Lower lobe of right lung (tissue), 2 donors: ENCODE measurements at places on chromosomes 6 and 20. TPM values are rescaled to one million over a fixed set of nuclear protein-coding genes. Genes with fewer than 3 reads are reported as not detected.

The ADAT2 gene
- total RNA-seq, result 6.2 TPM

The CDH26 gene
- 8.4 TPM for total RNA-seq

The ATXN1 gene
- total RNA-seq, result 75.9 TPM

The SLC22A23 gene
- total RNA-seq, result 27.8 TPM

The MLN gene
- total RNA-seq, result not detected

The ZC2HC1B gene
- not detected for total RNA-seq

The ENPP4 gene
- total RNA-seq, result 33.2 TPM

DNA sequence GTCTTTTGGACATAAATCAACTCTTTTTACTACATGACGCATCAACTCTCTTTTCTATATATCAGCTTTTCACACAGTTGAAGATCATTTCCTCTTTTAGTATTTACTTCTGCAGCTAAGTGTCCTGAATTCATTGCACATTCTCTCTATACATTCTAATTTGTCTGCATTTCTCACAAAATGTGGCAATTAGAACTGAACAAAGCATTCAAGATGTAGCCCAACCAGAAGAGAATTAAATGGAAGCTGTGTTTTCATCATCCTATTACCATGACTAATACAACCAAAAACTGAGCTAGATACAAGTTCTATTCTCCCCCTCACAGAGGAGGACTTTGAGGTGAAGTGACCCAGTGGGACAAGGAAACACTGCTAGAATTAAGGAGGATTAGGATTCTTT, 86.9 kb downstream of the PLCG1 start:
- no peaks in the 10 kb centered on the region for H3K36me3 ChIP-seq
- peaks cover 5% of the 10 kb centered on the region for H3K4me1 ChIP-seq
- no peak overlapping the region for H3K4me3 ChIP-seq

DNA sequence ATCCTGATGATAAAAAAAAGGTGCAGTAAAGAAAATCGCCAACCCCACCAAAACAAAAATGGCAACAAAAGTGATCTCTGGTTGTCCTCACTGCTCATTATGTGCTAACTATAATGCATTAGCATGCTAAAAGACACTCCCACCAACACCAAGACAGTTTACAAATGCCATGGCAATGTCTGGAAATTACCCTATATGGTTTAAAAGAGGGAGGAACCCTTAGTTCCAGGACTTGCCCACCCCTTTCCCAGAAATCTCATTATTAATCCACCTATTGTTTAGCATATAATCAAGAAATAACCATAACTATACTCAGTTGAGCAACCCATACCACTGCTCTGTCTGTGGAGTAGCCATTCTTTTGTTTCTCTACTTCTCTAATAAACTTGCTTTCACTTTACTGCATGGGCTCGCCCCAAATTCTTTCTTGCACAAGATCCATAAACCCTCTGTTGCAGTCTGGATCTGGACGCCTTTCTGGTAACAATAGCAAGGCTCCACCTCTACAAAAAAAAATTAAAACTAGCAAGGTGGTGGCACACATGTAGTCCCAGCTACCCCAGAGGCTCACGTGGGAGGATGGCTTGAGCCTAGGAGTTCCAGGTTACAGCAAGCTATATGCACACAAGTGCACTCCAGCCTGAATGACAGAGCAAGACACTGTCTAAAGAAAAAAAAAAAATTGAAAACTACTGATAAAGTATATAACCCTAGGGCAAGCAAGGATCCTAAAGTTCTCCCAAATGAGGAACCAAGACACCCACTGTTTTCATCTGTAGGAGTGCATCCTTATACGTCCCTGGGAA, 278.8 kb upstream of the JARID2 start:
- no peak overlapping the region for H3K27ac ChIP-seq
- no peak overlapping the region for H3K4me3 ChIP-seq
- DNase-seq, result no peak
- H3K4me1 ChIP-seq, result no peaks in the 10 kb centered on the region
- H3K27me3 ChIP-seq, result no peaks in the 10 kb centered on the region

DNA sequence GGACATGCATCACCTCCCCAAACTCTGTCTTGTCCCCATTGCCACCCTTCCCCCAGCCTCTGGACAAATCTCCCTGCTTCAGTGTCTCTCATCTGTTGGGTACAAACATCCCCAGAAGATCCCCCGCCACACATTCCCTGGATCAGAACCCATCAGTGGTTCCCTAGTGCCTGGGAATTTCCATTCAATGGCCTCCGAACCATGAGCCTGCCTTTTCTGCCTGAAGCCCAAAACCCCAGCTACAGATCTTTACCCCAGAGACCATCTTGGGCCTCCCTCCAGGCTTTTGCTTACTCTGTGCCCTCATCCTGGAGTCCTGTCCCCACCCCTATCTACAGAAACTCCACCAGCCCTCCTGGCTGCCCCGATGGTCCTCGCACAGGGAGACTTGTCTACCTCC, 78.1 kb downstream of the CDH26 start:
- H3K36me3 ChIP-seq, result no peaks in the 10 kb centered on the region
- no peak for DNase-seq

- no peaks in the 10 kb centered on the region for H3K4me1 ChIP-seq
- no peak overlapping the region for H3K27ac ChIP-seq
- no peak for DNase-seq
- no peaks in the 10 kb centered on the region for H3K27me3 ChIP-seq
Observed at GRCh38 chr20:41287327-41287726, 30.2 kb downstream of the ZHX3 start.

DNA sequence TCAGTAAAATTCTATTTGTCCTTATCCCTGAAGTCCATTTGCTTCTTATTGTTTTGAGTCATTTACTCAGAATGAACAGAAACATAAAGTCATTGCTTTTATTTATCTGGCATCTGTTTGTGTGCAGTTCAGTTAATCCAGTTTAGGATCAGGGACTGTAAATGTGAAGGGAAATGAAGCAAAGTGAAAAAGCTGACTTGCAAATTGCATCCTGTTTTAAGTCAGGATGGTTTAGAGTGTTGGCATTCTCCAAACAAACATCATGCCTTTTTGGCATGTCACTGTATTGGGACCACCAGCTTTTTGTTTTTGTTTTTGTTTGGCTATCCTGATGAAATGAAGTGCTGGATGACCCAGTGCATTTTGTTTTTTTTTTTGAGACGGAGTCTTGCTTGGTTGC, 100.2 kb upstream of the CLDN20 start:
- H3K4me3 ChIP-seq, result no peak overlapping the region
- no peaks in the 10 kb centered on the region for H3K36me3 ChIP-seq
- H3K27ac ChIP-seq, result no peak overlapping the region
- no peak for DNase-seq
- H3K27me3 ChIP-seq, result no peaks in the 10 kb centered on the region

DNA sequence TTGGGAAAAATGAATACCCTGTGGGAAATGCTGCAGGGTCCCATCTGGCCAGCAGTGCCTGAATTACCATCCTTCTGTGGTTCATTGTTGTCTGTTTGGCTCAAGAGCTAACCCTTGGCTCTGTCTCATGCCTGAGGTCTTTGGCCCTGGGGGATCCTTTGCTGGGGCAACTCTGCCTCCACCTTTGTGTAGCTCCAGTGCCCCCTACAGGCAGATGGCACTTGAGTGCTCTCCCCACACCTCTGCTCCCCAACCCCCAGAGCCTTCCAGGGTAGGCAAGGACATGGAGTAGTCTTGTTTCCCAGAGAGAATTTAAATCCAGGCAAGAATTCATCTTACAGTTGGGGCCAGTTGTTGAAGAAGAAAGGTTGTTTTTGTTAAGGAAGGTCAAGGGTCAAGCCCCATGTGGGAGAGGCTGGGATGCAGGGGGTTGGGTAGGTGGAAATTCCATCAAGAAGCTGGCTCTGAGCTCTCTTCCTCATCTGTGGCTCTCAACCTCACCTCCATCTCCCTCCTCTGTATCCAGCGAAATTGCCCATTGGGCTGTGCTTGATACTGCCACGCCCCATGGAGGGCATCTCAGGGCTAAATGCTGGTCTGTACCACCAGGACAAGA, 44.2 kb downstream of the ZNF831 start:
- H3K4me3 ChIP-seq, result no peak overlapping the region
- H3K4me1 ChIP-seq, result peaks cover 7% of the 10 kb centered on the region
- peaks cover 14% of the 10 kb centered on the region for H3K27me3 ChIP-seq
- H3K36me3 ChIP-seq, result no peaks in the 10 kb centered on the region
- DNase-seq, result peak; percentile 75

- DNase-seq, result no peak
- no peaks in the 10 kb centered on the region for H3K36me3 ChIP-seq
- no peaks in the 10 kb centered on the region for H3K27me3 ChIP-seq
- H3K4me1 ChIP-seq, result peaks cover 4% of the 10 kb centered on the region
- H3K27ac ChIP-seq, result no peak overlapping the region
Observed at GRCh38 chr6:137188855-137189254, 15.4 kb upstream of the IL22RA2 start.

DNA sequence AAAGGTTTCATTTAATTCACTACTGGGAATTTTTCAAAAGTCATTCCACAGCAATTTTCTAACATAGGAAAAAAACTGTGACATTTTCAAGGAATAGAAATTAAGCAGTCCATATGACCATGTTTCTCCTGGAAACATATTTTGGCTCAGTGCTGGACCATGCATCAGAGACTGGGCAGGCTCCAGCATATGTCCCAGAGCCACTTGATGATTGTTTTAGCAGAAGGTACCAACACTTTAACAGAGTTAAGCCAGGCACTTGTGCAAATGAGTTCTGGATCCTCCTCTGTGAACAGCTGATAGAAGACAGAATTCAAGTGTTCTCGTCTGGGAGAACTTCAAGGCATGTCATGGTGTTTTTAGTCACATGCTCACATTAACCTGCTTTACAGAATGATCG, 516.3 kb downstream of the COL12A1 start:
- DNase-seq, result no peak
- no peak overlapping the region for H3K27ac ChIP-seq
- no peaks in the 10 kb centered on the region for H3K4me1 ChIP-seq

GRCh38 chr6:136792095-136792409, 225 bp downstream of the MAP3K5 start:
- H3K36me3 ChIP-seq, result no peaks in the 10 kb centered on the region
- H3K4me3 ChIP-seq, result peak overlapping the region; percentile 94
- no peak for DNase-seq
- peak overlapping the region; percentile 98 for H3K27ac ChIP-seq
- no peaks in the 10 kb centered on the region for H3K27me3 ChIP-seq

- no peaks in the 10 kb centered on the region for H3K36me3 ChIP-seq
- H3K27ac ChIP-seq, result no peak overlapping the region
- peaks cover 99% of the 10 kb centered on the region for H3K27me3 ChIP-seq
- no peak overlapping the region for H3K4me3 ChIP-seq
Observed at GRCh38 chr6:27547157-27548075, 74.5 kb upstream of the ZNF184 start.

DNA sequence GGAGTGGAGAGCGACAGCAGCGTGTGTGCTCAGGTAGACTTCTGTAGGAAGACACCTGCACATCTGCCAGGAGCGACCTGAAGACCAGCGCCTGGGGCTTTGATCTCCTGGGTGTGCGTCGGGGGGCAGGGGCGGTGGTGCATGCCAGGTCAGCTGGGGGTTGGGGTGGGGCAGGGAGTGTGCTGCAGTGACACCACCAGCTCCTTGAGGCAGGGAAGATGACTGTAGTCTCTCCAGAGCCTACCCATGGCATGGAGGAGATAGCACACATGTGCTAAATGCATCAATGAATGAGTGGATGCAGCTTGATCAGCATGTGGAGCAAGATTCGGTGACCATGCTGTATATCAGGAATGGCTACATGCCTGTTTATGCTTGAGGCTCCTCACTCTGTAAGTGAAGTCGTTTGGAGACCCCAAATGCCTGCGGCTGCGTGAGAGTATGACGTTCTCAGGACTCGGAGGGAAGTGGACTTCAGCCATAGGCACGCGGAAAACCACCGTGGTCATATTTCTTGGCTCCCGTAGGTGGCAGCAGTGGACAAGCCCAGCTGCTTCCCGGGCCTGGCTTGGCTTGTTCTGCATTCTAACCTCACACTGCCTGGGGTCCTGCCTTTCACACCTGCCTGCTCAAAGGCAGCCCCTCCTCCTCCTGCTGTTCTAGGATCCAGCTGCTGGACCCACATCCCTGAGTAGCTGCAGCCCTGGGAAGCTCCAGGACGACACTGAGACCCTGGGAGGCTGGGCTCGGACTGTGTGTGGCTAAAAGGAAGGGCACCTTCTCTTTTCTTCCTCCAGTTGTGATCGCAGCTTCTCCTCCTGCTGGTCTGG, 39.4 kb upstream of the KCNK16 start:
- H3K4me1 ChIP-seq, result peaks cover 17% of the 10 kb centered on the region
- DNase-seq, result peak; percentile 62
- H3K4me3 ChIP-seq, result no peak overlapping the region
- no peaks in the 10 kb centered on the region for H3K36me3 ChIP-seq
- H3K27ac ChIP-seq, result no peak overlapping the region
- no peaks in the 10 kb centered on the region for H3K27me3 ChIP-seq

DNA sequence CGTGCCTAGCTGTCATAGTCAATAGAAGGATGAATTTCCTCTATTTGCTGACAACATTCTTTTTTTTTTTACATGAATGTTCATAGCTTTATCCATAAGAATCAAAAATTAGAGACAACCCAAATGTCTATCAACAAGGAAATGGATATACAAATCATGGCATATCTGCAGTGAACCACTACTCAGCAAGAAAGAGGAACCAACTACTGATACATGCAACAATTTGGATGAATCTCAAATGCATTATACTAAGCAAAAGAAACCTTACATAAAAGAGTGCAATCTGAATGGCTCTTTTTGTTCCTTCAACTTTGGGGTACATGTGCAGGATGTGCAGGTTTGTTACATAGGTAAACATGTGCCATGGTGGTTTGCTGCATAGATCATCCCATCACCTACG, 17.7 kb upstream of the MCM9 start:
- no peak overlapping the region for H3K27ac ChIP-seq
- H3K4me1 ChIP-seq, result no peaks in the 10 kb centered on the region
- H3K36me3 ChIP-seq, result no peaks in the 10 kb centered on the region
- no peaks in the 10 kb centered on the region for H3K27me3 ChIP-seq

- no peaks in the 10 kb centered on the region for H3K4me1 ChIP-seq
- H3K4me3 ChIP-seq, result no peak overlapping the region
- no peaks in the 10 kb centered on the region for H3K27me3 ChIP-seq
- H3K27ac ChIP-seq, result no peak overlapping the region
- DNase-seq, result no peak
Observed at GRCh38 chr20:25632940-25633790, 9.4 kb upstream of the NANP start.

DNA sequence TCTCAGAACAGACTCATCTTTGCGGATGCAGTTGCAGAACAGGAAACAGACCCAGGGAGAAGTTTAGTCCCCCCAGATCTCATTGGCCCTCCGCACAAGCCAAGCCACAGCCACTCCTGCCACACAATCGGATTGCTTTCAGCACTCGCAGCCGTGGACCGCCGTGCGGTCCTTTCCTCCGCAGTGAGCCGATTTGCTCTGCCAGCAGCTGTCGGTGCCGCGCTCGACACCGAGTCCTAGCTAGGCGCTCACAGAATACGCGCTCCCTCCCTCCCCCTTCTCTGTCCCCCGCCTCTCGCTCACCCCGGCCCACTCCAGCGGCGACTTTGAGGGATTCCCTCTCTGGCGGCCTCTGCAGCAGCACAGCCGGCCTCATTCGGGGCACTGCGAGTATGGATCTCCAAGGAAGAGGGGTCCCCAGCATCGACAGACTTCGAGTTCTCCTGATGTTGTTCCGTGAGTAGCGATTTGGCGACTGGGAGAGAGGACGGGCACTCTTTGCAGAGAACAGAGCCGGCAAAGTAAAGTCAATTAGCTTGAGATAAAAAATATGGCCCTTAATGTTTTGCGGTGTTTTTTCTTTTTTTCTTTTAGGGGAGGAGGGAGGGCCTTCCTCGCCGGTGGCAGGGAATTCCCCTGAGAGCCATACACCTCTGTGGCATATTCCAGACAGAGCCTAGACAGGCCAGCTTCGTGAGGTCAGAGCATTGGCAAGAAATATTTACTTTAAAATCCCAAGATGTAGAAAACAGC, at the start of gene LAMP5:
LAMP5 (plus strand) TSS at position 130 of the 753 bp plus-strand sequence; CDS start at position 393, 263 bp downstream.
- peaks cover 62% of the 10 kb centered on the region for H3K27me3 ChIP-seq
- no peak within 1 kb of the TSS for H3K27ac ChIP-seq
- DNase-seq, result peak; percentile 47
- H3K4me1 ChIP-seq, result peaks cover 30% of the 10 kb centered on the region
- peak within 1 kb of the TSS; percentile 29 for H3K4me3 ChIP-seq
